NCI-H748 treated with DMSO at 0.1 percent for 48 hours (cell line): ENCODE measurements at places on chromosomes 7 and 10.

DNA sequence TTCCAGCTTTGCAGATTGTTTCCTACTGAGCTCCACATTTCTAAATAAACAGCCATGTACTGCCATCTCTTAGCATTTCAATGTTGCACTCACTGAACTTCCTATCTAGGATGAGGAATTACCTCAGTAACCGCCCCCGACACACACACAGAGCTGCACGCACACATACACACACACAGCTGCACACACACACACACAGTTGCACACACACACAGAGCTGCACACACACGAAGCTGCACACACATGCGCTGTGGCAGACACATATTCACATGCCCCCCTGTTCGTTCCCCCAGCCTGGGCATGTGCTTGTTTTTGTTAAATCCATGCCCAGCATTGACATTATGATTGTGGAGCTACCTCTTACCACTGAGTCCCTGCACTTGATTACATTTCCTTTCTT lies 39.6 kb upstream of the CNPY1 start:
- DNase-seq = no peak

- no peak for DNase-seq
Observed at GRCh38 chr7:116918704-116919103, 34.6 kb upstream of the ST7 start.

DNA sequence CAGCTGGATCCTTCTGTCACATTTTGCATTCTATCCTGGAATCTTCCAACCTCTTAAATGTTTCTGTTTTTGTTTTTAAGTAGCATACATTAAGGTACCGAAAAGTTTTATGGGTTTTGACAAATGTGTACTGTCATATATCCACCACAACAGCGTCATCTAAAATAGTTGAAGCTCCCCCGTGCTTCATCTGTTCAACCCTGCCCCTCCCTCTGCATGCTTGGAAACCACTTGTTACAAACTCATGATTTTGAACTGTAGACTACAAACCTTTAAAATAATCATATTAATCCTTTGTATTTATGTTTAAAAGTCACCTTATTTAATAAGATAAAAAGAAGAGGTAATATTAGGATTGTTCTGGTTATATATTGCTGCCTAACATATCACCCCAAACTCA lies 182.8 kb upstream of the SMIM30 start:
- DNase-seq = no peak

DNA sequence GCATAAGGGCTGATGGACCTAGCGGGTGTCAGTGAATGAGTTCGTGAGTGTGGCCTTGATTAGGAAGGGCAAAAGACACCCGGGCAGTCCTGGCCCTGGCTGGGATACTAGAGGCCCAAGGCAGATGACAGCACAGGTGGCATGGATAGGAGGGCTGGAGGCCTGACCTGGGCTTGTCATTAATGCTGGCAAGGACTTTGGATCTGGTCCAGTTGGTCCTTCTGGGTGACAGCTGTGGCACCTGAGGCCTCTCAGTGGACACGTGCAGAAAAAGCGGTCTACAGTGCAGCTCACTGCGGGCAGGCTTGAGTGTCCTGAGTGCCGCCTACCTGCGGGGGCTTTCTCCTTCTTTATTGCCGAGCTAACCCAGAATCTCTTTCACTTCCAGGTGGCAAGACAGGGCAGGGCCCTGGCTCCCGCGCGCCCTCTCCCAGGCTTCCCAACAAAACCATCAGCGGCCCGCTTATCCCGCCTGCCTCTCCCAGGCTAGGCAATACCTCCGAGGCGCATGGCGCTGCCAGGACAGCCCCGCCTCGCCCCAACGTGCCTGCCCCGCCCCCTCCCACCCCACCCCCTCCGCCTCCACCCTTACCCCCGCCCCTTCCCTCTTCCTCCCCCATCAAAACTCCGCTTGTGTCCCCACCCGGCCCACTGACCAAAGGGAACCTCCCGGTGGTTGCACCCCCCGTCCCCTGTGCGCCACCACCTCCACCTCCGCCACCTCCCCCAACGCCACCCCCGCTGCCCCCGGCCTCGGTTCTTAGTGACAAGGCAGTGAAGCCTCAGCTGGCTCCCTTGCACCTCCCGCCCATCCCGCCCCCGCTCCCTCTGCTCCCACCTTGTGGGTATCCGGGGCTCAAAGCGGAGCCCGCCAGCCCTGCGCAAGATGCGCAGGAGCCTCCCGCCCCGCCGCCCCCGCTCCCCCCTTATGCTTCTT lies 77.4 kb downstream of the WIPF3 start:
- peak; percentile 31 for DNase-seq

DNA sequence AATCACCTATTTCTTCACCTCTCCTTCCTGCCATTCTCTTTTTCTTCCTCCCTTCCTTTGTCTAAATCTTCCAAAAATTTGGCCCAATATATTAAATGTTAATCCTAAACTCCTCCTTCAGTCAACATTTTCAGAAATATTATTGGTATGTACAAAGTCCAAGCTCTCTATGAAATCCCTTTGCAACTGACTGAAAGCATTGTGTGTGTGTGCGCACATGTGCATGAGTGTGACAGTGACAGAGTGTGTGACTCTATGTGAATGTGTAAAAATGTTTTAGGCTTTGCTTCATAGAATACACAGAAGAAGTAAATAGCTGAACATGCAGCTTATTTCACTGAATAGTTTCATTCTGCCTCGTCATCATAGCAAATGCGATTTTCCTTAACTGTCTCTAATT lies 7.0 kb downstream of the GPAM start:
- DNase-seq = no peak

- DNase-seq = peak; percentile 53
Observed at GRCh38 chr10:34492081-34492480, 323.0 kb downstream of the PARD3 start.

DNA sequence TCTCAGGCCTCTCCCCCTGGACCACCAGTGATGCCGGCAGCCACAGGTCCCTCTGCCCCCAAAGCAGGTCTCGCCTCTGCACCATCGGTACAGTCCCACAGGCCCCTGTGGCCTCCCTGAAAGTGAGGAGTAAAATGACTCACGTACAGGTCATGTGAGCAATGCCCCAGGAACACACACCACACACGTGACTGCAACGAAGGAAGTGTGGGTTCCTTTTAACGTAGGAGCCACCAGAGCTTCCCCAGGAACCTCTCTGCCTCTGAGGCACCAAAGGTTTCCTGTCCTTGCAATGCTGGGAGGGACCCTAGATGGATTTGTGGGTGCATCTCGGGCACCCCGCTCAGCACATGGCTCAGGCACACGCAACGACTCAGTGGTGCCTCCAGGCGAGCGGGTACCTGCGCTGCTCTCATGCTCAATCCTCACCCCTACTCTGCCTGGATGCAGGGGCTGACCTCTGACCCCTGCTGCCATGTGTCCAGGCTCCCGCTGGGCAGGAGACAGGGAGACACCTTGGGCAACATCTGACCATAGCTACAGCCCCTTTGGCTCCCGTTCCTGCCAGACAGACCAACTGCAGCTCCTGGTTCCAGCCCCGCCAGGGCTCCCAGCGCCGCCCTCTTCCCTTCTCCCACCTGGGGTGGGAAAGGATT lies 120.7 kb downstream of the PRKAG2 start:
- no peak for DNase-seq

- no peak for DNase-seq
Observed at GRCh38 chr7:10919923-10920322, 53.7 kb upstream of the PHF14 start.

DNA sequence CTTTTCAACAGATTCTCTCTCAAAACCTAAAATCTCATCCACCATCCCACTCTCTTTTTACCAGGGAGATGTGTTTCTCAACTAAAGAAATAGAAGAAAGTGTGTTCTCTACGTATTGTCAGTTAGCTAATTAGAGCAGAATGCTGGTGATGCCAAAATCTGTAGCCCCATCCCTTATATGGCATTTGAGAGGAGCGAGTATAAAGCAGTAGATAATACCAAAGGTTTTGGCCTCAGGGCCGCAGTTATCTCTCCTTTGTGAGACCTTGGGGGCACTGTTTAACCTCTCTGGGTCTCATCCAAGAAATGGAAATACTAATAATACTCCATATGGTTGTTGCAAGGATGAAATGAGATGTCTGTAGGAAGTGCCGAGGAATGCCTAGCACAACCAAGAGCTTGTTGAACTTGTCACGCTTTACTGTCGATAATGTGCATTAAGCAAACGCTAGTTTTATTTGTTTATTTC lies 456 bp upstream of the DLD start:
- no peak for DNase-seq

DNA sequence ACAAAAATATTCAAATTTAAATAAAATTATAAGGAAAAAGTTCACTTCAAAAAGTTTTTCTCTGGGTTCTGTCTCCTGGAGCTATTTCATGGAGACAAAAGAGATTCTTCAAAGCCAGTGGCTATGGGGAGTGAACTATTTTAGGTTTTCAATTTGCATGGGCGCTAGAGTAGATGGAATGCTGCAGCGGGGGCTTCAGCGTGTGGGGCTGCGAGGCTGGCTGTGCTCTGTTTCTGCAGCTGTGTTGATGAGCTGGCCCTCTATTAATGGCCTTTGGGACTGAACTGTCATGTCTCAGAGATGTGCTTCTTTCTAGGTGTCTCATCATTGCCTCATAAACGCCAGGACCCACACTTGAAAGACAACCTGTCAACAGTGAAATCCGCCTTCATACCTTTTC lies 108.4 kb upstream of the NPY start:
- DNase-seq = no peak

- no peak for DNase-seq
Observed at GRCh38 chr7:78370936-78371335, 572.4 kb downstream of the PHTF2 start.
